ENCODE measurements at places on chromosomes 13 and 19.

GRCh38 chr13:80374444-80374843 is 33.5 kb upstream of the SPRY2 start:
- no peak for DNase-seq

DNA sequence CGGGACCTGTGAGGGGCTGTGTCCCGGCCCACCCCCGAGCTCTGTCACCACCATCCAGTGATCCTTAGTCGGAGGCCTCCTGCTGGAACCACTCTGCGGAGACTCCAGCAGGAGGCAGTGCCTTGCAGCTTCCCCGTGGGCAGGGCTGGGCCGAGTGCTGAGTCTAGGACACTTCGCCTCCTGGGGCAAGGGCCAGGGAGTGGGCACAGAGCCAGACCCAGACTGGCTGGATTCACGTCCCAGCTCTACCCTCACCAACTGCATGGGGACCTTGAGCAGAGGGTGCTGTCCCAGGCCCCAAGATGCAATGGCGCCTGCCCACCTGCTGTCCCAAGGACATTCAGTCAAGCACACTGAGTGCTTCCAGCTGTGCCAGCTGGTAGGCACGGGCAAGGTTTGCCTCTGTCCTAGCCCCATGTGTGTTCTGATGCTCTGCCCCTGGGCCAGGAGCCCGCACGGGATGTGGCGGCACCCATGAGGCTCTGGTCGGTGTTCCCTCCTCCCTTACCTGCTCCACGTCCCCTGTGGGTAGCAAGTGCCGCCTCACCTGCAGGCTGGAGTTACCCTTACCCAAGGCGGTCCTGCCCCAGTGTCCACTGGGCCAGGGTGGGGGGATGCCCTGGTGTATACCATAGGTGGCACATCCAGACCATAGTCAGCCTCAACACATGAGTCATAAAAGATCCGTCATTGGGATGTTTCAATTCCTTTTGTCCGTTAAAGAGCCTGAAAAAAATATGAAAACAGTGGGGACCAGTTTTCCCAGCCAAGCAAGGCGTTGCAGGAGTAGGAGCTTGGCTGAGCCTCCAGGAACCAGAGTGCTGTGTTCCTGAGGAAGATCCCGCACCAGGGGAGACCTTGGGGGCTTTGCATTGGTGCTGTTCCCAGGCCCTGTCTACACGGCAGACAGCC is 7.4 kb downstream of the FZR1 start:
- no peak for DNase-seq

- DNase-seq = no peak
These were observed 109.9 kb downstream of the OLFM4 start for GRCh38 chr13:53138376-53139036.

DNA sequence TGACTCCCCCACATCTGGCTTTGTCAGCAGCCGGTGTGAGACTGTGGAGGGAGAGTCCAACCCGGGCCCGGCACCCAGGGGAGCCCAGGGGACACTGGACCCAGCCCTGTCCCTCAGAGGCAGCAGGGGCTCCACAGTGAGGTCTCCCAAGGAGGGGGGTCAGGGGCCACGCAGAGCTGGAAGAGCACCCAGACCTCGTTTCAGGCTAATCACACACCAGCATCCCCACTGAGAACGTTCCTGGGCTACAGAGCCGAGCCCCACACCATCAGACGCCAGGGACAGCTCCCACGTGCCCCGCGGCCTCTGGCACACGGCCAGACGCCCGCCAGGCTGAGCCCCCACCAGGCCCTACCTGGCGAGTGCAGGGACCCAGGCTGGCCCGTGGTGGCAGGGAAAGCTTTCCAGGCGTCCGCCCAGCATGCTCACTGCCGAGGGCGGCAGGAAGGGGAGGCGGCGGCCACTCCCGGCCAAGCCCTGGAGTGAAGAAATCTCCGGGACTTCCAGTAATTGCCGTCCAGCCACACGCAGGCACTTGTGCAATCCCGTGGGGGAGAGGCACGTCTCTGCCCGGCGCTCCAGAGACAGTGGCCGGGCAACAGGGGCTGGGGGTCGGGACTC is 19.2 kb downstream of the SBNO2 start:
- no peak for DNase-seq

- DNase-seq = peak; percentile 40
These were observed 818.4 kb downstream of the DIAPH3 start for GRCh38 chr13:59345311-59345710.

- DNase-seq = peak; percentile 4
These were observed 265.2 kb upstream of the SGCG start for GRCh38 chr13:22915442-22916082.

DNA sequence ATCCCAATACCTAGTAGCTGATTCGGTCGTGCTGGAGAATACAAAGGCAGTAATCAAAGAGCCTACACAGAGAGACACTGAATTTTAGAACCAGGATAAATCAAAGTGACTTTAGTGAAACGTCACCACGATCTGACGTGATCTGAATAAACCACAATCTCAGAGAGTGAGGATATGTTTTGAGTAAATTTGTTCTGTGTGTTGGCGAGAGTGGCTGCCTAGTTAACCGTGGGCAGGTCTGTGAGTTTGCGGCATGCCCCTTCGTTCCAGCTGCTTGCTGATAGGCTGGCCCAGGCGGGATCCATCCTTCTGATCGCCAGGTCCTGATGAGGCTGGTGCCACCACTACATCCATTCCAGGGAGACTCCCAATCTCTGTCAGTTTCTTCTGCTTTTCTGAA is 40.4 kb downstream of the LRCH1 start:
- DNase-seq = no peak

- DNase-seq = no peak
These were observed 286.6 kb downstream of the LIG4 start for GRCh38 chr13:107928762-107929161.

DNA sequence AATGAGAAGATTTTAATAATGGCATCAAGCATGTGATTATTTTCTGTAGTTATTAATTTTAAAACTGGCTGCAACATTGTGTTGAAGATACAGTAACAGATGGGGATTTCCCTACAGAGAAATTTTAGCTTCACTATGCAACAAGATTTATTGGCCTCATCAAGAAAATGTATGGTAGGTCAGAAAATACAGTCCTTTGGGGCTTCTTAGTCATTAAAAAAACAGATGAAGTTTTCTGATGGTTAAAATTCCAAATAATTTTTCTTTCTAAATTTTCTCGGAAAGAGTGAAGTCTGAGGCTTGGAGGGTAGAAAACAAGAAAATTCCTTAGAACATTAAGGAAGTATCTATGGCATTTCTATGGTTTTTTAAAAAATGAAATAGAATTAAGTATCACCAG is 1790.8 kb upstream of the PCDH20 start:
- no peak for DNase-seq

DNA sequence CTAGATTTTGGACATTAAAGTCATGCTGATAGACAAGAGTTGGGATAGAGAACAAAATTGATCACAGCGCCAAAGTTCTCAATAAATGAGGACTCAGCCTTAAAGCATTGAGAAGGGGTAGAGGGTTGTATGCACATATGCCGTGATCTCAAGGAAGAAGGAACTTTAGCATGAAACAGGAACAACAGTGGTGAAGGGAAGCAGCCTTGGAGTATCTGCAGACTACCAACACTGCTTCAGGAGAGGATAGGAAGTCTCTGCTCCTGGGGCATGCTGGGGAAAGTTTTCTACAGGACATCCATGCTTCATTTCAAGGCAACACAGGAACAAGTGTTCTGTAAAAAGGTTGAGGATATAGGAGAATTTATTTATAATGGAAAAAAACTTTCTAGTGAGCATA is 111.9 kb upstream of the MLNR start:
- DNase-seq = no peak

GRCh38 chr13:31167490-31167889 is 5.8 kb upstream of the HSPH1 start:
- no peak for DNase-seq

- no peak for DNase-seq
These were observed 15.5 kb upstream of the SIGLEC11 start for GRCh38 chr19:49976496-49976895.

GRCh38 chr13:51122868-51123566 is 11.9 kb upstream of the C13orf42 start:
- no peak for DNase-seq

DNA sequence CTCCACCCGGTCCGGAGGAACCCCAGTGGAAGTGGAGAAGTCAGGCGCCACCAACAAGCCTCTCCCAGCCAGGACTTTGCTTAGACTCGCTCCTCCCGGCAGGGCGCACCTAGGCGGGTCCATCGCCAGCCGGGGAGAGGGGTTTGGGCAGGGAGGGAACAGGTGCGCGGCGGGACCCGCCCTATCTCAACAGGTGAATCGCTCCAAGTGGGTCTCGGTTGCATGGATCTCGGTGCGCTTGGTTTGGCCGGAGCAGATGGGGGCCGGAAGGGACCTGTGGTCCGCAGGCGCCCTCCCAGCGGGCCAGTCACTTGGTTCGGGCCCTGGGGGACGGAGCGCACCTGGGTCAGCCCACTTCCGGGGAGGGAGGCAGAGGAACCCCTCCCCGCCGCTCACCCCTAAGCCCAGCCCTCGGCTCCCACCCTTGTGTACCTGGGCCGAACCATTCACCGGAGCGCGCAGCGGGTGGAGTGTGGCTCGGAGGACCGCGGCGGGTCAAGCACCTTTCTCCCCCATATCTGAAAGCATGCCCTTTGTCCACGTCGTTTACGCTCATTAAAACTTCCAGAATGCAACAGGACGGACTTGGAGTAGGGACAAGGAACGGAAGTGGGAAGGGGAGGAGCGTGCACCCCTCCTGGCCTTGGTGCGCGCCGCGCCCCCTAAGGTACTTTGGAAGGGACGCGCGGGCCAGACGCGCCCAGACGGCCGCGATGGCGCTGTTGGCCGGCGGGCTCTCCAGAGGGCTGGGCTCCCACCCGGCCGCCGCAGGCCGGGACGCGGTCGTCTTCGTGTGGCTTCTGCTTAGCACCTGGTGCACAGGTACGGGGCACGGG is at the start of gene LSR:
Gene LSR (plus strand): TSS at position 693 of the 836 bp plus-strand sequence. CDS start 21 bp downstream, at position 714.
- no peak for DNase-seq

DNA sequence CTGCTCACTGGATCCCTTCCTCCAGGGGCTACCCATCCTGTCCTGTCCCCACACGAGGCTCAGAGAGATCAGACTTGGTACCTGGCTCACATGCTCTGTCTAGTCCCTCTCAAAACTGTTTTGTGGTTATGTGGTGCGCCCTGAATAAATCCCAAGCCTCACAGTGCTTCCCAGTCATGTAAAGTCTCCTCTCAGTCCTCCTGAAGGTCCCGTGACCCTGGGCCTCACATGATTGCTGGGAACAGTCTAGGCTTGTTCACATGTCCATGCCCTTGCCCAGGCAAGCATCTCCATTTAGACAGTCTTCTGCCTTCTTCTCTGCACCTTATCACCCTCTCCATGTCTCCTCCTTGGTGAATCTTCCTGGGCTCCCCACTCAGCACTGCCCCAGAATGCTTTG is 36.0 kb upstream of the POU2F2 start:
- DNase-seq = no peak

- peak; percentile 81 for DNase-seq
These were observed 621.1 kb upstream of the KLHL1 start for GRCh38 chr13:70729369-70729768.

DNA sequence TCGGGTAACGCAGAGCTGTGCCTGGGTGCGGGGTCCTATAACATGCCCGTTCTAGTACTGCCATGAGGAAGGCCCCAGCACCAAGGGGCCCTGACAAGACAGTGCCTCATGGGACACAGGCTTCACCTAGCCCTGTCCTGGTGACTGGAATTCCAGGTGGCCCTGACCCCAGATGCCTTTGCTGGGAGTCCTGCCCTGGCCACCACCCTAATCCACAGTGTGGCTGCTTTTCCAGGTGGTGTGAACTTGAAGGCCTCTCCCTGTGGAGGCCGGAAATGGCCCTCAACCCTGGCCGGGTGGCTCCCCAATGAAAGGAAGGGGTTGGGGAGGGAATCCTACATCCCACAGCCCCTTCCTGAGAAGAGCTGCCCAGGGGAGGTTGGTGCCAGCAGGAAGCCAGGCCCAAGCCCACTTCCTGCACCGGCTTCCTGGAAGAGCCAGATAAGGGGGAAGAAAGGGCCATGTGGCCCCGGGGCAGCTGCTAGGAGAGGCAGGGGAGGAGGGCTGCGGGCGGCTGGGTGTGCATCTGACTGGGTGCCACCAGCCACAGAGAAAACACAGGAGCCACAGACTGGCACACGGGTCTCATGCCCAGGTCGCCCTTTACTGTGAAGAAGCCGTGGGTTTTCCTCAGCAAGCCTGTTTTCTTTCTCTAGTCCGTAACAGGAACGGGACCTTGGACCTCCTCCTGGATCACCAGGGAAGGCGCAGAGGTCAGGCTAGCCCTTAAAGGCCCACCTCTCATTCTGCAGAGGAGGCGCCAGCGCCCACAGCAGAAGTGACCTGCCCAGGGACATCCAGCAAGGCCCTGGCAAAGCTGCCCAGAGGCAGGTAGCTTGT is 4.7 kb downstream of the LSM4 start:
- no peak for DNase-seq

DNA sequence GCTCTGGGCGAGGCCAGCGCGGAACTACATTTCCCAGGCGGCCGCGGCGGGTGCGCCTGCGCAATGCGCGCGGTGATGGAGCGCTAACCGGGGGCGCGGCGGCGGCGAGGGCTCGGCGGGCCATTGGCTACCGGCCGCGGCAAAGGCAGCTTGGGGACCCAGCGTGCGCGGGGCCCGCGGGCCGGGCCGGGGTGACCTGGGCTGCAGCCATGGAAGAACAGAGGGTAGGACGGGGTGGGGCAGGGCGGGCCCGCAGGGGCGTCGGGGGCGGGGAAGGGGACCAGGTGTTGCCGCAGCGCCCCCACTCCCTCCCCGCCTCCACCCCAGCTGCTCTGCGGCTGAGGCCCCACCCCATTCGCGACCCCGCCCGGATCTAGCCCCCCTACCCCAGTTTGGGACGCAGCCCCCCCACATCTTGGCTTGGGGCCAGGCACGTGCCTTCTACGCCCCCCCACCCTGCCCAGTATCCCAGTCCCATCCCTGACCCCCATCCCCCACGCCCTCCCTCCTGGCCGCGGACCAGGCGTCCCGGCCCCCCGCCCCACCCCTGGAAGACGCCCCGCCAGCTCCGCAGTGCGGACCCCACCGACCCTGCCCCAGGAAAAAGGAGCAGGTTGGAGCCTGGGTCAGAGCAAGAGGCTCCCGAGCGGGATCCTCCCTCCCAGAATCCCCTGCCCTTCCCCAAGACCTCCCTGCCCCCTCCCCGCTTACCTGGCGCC is at the start of gene FSD1:
Gene FSD1 (plus strand): TSS at position 61 of the 719 bp plus-strand sequence. CDS start 149 bp downstream, at position 210.
- DNase-seq = peak; percentile 39

DNA sequence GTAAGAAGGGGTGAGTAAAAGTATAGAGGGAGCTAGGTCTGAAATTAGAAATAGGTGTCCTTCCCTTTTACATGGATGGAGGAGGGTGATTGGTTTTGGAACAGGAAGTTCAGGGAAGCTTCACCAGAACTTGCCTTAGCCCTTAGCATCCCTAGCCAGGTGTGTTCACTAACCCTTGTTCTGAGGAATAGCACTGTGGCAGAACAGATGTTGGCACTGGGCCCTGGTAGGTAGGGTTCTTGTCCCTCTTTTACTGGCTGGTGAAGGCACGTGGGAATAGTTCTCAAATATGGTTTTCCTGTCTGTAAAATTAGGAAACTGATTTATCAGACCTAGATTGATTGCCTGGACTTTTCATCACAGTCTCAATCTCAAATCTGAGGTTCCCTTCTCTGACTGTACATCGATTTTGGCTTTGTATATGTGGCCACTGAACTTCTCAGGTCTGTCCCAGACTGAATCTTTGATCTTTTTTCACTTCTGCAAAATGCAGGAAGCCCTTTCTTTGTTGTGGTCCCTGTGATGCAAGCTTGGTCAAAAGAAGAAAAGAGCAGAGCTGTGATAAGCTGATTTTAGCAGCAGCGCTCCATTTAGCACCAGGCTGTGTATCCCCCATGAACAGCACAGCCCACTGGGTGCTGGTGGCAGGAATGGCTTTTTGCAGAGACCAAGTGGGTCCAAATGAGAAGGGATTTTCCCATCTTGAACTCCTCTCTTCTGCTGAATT is 86.2 kb upstream of the HTR2A start:
- no peak for DNase-seq
